ENCODE measurements at places on chromosomes 16 and 17.

DNA sequence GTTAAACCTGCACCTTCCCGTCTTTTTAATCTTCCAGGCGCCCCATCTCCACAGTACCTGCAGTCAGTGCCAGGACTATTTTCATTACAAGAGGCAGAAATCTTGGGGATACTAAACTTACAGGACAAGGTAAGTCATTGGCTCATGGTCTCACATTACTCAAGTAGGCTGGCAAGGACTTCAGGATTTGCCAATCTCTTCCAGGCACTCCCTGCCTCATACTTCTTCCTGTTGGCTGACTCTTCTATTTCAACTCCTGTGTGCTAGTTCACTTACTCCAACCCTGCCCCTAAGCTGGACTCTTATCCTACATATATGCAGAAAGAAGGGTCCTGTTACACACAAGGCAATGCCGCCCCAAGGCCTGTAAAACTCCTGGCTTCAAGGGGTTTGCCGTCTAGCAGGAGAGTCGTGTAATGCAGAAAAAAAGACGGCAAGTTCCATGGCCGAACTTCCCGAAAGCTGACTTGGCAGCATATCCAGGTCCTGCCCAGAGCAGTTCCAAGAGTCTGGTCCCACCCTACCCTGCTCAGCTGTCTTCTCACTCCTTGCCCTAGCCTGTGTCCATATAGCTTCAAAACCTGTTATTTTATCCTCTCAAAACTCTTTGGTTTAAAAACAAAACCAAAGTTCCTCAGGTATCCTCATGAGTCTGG, 14.8 kb downstream of the ERN1 start:
- DNase-seq, result no peak

DNA sequence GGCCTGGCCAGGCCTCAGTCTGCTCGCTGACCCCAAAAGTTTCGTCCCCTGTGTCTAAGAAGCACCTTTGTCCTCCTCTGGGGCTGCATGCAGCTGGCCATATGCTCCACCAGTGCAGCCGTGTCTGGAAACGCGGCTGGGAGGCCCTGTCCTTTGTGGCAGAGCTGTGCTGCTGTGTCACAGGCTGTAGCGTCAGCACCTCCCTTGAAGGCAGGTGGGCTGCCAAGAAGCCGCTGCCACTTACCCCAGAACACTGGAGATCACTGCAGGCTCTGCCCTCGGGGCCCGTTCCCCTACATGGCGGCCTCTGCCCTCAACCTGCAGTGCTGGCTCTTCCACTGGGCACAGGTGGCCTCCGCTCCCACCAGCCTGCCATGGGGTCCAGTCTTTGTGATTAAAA, 15.7 kb upstream of the MC1R start:
- no peak for DNase-seq

DNA sequence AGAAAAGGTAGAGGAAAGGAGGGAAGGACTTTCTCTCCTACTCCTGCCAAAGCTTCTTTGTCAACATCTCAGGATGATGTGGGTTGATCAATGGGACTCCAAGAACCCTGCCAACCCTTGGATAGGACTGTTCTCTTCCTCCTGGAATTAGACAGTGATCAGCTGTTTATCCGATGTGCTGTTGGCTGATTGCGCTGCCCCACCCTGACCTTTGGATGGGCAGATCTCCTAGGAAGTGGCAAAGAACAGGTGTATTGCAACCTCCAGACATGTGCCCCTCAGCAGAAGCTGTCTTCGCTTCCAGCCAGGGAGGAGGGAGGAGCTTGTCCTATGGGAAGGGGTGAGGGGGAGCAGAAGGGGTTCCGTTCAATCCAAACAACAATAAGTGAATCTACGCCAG, 30.5 kb downstream of the SLC5A11 start:
- no peak for DNase-seq

GRCh38 chr16:81158964-81159363, 62.8 kb upstream of the GCSH start:
- no peak for DNase-seq

DNA sequence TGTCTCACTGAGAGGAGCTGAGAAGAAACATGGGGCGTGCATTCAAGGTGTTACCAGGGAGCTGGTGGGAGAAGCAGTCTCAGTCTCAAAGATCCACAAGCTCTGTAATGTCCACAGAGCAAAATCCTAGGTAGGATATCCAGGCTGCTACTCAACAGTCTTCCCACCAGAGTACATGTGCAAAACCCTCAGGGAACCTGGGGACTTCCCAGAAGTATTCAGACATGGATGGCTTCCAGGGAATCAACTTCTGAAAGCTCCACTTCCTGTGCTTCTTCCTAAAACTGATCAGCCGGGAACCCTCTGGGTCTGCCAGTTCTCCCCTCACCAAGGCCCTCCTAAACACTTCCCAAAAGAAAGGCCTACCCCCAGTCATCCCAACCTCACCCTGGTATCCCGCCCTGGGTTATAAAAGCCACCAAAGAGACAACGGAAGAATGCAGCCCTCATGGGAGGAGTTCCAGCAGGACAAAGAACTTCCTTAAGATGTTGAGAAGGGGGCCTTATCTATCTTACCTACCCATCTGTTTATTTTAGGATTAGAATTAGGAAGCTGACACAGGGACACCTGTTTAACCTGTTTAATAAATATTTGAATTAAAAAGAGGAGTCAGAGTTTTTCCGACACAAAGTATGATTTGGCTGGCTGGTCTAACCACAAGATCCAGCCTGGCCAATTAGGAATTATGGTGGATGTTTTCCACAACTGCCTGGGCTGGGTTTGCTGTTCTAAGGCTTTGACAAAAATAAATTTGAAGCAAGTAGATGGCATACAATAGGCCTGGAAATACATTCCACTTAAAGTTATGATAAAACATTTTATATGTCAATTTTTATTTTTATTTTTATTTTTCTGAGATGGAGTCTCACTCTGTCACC, 37.0 kb downstream of the CUEDC1 start:
- DNase-seq, result no peak

DNA sequence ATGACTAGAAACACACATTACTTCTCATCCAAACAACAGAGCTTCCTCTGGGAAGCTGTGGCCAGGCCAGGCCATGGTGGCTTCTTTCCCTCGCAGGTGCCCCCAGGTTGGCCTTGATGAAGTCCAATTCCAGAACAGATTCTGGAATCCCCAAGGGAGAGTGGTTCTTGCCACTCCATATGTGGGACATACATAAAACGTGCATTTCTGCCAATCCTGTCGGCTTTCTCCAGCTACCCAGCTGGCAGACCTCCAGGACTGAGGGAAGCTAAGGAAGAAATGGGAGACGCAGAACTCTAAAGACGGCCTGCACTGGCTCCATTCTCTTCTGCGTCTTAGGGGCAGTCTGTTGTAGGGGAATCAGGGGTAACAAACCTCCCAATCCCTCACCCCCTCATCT, 219.2 kb upstream of the CDH5 start:
- no peak for DNase-seq

GRCh38 chr16:17773698-17774101, 302.9 kb upstream of the XYLT1 start:
- no peak for DNase-seq

- no peak for DNase-seq
These were observed 443.9 kb upstream of the CCL2 start for GRCh38 chr17:33811004-33811760.

- no peak for DNase-seq
These were observed 194.5 kb upstream of the CDH13 start for GRCh38 chr16:82432261-82432660.

- DNase-seq, result no peak
These were observed 60.3 kb upstream of the CIBAR2 start for GRCh38 chr16:85172455-85173145.

- DNase-seq, result no peak
These were observed 686.2 kb downstream of the KCNJ2 start for GRCh38 chr17:70855401-70856054.

GRCh38 chr17:10234033-10234432, 35.6 kb upstream of the GAS7 start:
- DNase-seq, result no peak

DNA sequence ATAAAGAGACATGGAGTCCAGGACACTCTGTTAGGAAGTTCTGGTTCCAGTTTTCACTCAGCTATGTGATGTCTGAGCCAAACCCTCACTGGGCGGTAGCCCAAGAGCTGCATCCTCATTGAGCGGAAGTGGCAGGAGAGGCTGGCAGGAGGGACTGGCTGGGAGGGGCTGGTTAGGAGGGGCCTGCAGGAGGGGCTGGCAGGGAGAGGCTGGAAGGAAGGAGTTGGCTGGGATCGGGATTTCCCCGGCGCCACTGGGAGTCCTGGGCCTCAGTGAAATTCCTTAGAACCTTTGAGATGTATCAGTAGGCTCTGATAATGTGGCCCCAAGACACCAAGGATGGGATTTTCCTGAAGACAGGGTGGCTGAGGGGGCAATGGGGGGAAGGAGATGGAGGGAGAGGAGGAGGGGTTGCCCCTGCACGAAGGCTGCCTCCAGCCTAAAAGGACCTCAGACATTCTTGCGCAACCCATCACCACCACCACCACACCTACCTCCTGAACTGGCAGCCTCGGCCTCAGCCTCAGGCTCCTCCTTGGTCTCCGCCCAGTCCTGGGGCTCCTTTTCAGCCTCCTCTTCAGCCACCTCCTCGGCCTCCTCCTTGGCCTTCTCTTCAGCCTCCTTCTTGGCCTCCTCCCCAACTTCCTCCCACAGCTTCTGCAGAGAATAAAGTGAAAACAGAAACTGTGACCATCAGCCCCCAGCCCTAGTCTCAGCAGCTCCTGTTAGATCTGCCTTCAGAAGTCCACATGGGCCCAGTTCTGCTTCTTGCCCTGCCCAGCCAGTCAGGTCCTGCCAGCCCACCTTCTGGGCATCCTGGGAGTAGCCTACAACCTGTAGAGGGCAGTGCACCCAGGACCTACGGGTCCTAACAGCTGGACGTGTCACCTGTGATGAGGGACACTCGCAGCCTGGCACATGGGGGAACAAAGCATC, 31.7 kb downstream of the CNGB1 start:
- no peak for DNase-seq

DNA sequence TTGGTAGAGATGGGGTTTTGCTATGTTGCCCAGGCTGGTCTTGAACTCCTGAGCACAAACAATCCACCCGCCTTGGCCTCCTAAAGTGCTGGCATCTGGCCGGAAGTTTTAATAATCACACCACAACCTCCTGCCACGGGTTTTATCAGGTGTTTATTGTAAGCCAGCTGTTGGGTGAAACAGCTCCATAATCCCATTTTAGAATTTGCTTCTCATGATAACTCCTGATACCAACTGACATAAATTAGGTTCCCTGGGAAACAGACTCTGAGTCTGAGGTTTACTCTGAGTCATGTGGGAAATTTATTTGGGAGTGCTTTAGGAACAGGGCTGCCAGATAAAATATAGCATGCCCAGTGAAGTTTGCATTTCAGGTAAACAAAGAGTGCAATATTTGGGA, 122.6 kb upstream of the MED13 start:
- DNase-seq, result no peak

DNA sequence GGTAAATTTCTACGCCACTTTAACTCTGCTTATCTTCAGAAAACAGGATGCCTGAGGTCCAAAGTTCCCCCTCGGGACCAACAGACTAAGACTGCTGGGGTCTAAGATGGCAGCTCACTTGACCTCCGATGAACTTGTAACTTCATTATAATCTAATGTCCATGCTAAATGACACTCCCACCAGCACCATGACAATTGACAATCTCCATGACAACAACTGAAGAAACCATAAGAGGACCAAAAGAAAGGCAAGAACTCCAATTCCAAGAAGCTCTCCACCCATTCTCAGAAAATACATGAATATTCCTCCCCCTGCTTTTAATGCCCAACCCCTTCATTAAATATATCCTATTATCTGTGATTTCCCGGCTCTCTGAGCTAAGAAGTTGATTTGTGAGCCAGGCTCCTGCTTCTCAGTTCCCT, 7.5 kb downstream of the CCL4 start:
- DNase-seq, result no peak

DNA sequence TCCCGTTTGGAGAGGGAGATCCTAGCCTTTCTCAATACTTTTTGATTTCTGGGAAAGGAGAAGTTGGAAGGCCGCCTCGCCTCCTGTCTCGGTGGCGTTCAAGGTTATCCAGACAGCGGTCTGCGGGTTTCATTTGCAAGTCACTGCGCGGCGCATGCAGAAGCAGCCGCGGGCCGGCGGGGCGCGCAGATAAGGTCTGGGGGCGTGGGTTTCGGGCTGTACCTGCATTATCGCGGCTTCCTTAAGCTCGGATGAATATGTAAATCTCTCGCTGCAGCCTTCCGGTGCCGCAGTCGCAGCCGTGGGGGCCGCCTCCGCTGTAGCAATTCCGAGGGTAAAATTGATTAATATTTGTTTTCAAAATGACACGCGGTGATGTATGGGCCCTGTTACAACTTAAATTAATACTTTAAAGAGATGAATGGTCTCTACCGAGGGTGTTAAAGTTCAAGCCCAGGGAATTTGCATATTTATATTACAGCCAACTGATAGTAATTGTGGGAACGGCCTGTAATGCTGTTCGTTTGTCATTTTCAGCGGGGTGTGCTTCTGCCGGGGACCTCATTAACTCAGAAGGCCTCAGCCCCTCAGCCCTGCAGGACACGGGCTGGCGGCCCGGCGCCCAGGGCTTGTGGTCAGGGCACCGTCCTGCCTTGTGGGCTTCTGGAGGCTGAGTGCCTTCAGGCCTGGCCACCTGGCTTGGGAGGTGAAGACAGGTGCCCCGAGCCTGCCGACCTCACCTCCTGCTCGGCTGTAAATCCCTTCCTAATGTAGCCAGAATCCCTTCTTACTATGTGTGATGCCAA, 99.4 kb downstream of the CYLD start:
- DNase-seq, result no peak

GRCh38 chr16:53832896-53833544, 129.1 kb downstream of the FTO start:
- no peak for DNase-seq

- no peak for DNase-seq
These were observed 84.6 kb downstream of the N4BP1 start for GRCh38 chr16:48525201-48526057.

DNA sequence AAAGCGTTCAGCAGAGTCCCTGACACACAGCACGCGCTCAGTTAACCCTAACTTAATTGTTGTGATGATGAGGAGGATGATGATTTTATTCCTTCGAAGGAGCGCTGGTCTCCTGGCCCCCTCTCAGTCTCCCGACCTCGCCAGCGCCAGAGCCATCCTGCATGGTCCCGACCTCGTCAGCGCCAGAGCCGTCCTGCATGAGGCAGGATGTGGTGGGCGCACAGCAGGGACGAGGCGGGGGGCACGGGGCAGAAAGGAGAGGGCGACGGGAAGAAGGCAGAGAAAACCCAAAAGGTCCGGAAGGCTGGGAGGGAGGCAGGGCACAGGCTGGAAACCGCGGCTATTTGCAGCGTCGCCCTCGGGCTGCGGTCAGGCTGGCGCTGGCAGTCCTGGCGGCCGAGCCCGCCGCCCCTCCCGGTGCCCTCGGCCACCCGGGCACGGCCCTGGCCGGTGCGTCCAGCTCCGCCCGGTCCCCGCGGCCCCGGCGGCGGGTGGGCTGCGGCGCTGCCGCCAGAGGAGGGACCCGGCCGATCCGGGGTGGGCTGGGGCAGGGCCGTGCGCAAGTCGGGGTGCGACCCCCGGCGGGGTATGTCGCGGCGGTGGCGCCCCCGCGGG, 3.0 kb upstream of the TAC4 start:
- no peak for DNase-seq
